ENCODE measurements at places on chromosomes 12 and 14.

GRCh38 chr12:2353691-2354090 is 300.9 kb downstream of the CACNA1C start:
- no peak for DNase-seq

DNA sequence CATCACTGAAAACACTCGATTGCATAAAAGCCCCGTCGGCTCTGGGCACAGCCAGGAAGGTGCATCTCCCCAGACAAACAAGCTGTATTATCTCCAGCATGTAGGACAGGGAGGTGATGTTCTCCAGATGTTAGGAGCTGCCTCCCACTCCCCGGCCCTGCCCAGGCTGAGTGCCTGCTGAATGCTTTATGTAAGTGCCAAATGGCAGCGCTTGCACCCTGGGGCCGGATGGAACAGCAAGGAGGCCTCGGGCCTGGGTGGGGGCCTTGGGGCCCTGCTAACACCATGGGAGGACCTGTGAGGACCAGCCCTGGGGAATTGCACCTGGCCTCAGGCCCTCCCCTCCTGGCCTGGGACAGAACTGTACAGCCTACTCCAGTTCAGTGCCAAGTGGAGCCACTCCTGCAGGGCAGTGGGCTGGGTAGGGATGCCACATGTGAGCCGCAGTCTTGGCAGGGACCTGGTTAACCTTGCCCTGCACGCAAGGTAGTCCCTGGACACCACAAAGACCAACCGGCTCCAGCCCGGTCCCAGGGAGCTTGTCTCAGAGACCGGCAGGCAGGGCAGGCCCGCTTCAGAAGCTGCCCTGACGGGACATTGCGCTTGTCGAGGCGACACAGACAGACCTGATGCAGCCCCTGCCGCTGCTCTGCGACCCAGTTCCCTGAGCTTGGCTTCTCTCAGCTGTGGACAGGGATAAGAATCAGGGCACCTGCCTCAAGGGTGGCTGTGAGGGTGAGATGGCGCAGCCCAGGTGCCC is 35.3 kb upstream of the PPP1R13B start:
- no peak for DNase-seq

DNA sequence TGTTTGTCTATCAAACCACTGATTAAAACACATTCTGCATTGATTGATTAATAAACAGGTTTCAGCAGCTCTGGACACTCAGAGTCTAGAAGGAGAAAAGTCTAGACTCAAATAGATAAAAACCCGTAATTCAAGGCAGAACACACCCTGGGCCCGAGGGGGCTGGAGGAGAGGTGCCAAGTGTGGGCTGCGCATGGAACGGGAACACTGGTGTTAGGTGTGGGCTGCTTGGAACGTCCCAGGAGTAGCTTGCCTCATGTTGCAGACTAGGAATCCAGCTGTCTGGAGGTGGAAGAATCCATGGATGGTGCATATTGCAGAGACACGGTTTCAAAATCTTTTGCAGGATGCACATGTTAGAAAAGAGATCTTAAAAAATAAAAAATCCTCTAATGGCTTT is 223.0 kb downstream of the APAF1 start:
- DNase-seq = no peak

DNA sequence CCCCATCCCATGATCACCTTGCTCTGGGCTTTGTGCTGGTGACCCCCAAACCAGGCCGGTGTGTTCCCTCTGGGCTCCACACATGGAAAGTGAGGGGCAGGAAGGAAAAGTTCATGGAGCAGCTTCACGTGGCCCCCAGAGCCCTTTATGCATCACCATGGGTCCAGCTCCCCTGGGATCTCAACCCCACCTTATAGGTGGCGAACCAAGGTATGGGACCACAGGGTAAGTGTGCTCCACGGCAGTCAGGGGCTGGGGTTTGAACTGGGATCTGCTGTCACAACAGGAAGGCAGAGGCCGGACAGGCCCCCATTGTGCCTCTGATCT is 7.4 kb upstream of the BEGAIN start:
- no peak for DNase-seq

- DNase-seq = no peak
Measured at GRCh38 chr12:52821826-52822660, 8.1 kb upstream of the KRT4 start.

- peak; percentile 68 for DNase-seq
Measured at GRCh38 chr12:1533205-1533601, 61.2 kb downstream of the FBXL14 start.

- DNase-seq = no peak
Measured at GRCh38 chr14:56102941-56103340, 15.3 kb upstream of the PELI2 start.

DNA sequence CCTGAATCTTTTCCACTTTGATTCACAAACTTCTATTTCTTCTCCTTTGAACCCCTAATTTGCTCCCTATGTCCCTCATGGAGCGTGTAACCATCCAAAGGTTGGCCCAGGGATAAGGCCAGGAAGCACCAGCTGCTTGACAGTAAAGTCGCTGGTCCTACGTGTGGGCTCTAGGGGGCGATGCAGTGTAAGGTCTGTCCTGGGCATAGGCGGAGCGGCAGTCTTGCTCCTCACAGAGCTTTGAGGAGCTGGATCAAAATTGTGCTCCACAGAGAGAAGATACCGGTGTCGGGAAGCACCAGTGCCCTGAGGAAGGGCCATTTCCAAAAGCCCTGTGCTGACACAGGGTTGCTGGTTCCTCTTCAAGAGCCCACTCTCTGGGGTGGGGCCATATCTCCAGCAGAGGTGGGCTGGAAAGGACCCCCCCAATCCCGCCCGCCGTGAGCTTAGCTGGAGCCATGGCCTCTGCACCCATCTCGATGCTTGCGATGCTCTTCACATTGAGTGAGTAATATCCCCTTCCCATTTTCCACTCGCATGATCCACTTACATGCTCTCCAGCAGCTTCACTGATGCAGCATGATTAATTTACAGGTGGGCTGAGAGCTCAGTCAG is 49.9 kb upstream of the OR4E1 start:
- peak; percentile 38 for DNase-seq

DNA sequence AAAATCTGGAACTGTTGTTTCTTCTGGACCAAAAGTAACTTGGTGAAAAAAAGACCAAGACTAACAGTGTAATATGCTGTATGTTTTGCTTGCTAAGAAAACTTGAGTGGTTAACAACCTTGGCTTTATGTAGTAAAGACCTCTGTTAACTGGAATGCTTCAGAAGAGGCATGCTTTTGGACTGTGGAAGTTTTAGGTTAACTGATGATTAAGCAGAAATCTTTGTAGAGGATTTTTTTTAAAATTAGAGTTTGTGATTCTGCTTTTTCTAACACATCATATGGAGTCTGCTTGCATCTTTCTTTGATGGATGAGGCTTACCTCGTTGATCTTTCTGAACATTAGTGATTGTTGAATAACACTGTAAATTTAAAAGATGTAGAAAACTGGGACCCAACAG is 17.5 kb downstream of the PELI2 start:
- DNase-seq = no peak

- no peak for DNase-seq
Measured at GRCh38 chr12:53051881-53052412, 2.1 kb downstream of the TNS2 start.

GRCh38 chr12:23504641-23505399 is 444.6 kb downstream of the SOX5 start:
- no peak for DNase-seq

DNA sequence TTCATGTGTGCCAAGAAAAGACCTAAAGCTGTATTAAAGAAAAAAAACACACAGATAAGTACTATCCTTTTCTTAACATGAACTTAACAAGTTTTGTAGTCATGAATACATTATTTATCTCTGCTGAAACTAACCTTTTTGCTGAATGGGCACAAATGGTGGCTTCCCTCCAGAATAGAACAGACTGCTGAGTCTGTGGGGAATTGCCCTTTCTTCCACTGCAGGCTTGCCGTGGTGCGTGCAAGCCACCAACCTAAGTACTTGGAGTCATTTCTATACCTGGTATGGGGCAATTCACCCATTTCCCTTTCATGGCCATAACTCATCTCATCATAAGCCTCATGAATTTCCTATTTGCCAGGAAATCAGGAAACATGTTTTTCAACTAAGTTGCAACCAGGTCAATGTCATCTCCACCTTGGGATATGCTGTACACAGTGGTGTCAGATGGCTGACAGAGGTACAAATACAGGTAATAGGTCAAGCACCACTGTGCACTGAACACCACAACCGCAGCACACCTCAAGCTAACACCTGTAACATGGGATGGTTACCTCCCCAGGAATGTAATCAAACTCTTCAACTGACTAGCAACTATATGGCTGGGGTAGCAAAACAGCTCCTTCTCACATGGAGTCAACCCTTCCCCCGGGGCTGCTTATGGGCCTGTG is 49.9 kb downstream of the CATSPERB start:
- no peak for DNase-seq

DNA sequence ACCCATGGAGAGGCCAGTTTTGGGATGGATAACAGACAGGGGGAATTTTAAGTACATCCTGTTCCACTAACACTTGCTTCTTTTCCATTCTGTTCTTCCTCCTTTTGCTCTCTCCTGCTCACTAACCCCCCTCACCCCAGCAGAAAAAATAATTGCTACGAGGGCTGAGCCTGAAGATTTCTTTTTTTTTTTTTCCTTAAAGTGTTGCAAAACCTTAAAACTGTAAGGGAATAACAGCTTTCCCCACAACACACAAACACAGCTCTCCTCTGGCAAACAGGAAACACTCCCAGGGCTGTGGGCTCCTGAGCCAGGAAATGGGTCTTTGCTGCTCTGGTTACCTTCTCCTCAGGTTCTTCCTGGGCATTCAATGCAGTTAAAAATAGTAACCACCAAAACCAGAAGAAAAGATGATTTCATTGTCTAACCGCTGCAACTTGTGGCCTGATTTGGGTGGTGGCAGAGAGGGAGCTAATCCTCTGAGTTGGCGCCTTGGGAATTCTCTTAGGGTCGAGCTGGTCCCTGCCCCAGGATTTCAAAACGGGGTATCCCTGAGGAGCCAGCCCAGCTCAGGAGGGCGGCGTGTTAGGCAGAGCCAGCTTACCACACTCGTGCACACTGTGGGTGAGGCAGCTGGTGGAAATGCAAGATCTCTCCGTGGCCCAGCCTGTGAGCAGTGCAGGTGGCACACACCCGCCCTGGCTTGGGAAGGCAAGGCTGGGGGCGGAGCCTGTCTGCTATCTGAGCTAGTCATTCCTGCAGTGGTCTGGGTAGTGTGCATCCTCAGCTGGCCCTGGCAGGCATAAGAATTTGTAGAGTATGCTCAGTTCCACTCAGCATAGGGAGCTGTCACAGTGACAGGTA is 17.1 kb upstream of the EMP1 start:
- DNase-seq = peak; percentile 67

DNA sequence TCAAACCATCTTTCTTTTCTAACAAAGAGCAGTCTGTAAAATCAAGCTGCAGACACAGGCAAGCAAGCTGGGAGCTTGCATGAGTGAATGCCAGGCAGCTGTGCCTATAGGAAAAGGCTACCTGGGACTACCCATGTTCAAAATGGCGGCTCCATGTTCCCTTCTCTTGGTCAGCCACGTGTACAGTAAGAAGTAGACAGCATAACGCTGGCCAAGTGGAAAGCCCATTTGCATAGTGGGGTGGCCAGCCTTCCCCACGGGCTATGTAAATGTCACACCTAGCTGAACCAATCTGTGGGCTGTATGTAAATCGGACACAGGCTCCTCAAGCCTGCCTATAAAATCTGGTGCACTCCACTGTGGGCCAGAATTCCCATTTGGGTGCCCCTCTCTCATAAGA is 117.1 kb downstream of the SYT10 start:
- DNase-seq = no peak

GRCh38 chr12:92955997-92956663 is 27.0 kb upstream of the EEA1 start:
- no peak for DNase-seq

- no peak for DNase-seq
Measured at GRCh38 chr12:128047266-128048060, 219.5 kb upstream of the TMEM132C start.

DNA sequence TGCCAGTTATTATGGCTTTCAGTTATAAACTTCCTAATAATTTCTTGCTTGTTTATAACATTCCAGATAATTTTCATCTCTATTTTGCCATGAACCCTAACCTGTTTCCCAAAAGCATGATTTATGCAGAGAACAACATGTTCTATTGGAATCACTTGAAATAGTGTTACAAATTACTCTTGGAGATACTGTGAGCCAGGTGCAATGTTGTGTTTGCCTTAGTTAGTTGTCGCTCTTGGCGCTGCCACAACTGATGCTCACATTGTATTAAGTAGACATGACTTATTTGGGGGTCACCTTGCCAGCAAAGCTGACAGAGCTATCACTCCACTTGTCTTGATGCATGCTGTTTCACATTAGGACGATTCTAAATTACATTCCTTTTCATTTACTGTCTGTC is 49.4 kb downstream of the TSPAN8 start:
- DNase-seq = no peak

Measured in hematopoietic multipotent progenitor cell treated with erythropoietin and hydrocortisone succinate and interleukin-3 and kit ligand, for 8 days (in vitro differentiated cells).